Jurkat, Clone E6-1 (cell line): ENCODE measurements at places on chromosomes 11 and 22.

- no peak for DNase-seq
These were observed 53.7 kb upstream of the MTMR2 start for GRCh38 chr11:95977534-95978174.

DNA sequence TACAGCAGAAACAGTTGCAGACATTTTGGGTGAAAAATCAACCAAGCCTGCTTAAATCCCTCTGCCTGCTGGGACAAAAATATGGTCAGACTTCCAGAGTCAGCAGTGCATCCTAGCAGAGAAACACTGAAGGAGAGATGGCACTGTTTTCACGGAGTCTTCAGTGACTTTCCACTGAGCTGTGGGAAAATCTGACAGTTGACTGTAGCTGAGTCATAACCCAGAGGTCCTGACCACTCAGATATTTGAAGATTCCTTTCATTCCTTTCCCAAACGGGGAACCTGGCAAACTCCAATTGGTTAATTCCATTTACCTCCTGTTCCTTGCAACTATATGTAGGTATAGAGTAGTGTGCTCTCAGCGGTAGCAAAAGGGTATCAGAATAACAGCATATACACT is 20.9 kb upstream of the UPB1 start:
- no peak for DNase-seq

GRCh38 chr22:50274311-50274710 is 4.1 kb upstream of the MAPK11 start:
- DNase-seq: peak; percentile 54

DNA sequence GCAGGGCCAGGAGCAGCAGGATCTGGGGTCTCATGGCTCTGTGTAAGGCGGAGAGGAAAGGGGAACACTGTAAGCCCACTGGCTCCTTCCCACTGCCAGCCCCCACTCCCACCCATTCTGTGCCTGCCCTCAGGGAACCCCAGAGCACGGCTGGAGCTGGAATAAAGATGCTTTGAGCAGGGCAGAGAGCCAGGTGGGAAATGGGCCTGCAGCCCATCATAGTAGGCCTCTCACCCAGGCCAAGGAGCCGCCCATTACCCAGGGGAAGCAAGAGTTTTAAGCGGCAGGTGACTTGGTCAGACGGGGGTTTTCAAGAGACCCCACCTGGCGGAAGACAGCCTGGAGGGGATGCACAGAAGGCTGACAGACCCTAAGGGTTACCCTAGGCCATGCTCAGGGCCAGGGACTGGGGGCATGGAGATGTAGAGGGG is 4.6 kb downstream of the LRRC32 start:
- DNase-seq: no peak

DNA sequence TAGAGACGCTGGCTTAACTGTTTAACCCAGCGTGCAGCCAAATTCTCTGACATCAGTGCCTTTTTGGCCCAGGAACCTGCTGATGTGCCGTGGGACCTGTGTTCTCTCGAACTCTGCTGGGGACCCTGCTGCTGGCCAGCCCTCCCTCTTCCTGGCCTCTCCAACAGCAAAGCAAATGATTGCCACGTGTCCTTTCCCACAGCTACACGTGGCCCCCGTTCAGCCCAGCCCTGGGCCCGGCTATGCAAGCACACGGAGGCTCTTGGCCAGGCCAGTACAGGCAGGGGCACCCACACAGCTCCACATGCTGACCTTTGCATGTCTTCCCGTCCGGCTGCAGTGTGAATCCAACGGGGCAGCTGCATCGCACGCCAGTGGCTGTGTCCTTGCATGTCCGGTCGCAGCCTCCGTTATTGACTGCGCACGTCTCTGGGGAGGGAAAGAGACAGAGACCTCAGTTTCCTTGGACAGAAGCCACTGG is 51.6 kb upstream of the TTLL12 start:
- DNase-seq: no peak

DNA sequence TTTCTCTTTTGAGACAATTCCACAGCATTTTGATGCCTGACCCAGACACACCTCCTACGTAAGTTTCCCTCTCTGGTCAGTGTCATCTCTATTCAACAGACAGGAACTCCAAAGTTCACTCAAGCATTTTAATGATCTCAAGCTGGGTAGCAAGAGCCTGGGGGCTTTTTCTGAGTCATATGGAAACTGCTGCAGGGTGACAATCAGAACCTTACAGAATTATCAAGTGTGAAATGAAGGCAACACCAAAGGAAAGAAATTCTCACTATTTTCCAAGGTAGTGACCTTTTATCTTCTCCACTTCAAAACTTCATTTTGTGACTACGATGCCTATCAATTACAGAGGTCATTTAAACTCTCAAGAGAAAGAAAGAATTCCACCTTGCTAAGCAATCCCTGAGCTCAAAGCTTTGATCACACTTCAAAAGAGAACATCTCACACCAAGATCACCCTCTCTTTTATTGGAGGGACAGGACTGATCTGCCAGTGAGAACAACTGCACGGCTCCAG is 229.0 kb upstream of the ZC3H12C start:
- no peak for DNase-seq

DNA sequence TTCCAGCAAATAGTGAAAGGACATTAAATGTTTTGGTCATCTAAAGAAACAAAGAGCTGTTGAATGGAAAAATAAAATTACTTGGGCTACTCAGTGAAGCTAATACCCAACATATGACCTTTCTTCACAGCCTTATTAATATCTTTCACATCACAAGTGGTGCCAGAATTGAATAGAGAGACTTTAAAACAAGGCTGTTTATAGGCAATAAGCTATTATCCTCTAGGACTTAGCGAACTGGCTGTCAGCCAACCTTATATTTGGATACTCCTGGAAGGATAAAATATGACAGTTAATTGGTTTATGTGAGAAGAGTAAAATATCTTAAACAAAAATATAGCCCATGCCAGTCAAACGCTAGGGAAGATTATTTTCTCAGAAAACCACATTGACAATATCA is 225.5 kb upstream of the BLID start:
- DNase-seq: no peak

GRCh38 chr11:1289211-1289935 is 20.1 kb downstream of the TOLLIP start:
- no peak for DNase-seq

- no peak for DNase-seq
These were observed 78.3 kb upstream of the AKIP1 start for GRCh38 chr11:8832571-8833260.

- no peak for DNase-seq
These were observed 17.2 kb downstream of the CBX7 start for GRCh38 chr22:39135092-39135896.

- DNase-seq: no peak
These were observed 5.5 kb upstream of the PACS1 start for GRCh38 chr11:66064571-66064970.

DNA sequence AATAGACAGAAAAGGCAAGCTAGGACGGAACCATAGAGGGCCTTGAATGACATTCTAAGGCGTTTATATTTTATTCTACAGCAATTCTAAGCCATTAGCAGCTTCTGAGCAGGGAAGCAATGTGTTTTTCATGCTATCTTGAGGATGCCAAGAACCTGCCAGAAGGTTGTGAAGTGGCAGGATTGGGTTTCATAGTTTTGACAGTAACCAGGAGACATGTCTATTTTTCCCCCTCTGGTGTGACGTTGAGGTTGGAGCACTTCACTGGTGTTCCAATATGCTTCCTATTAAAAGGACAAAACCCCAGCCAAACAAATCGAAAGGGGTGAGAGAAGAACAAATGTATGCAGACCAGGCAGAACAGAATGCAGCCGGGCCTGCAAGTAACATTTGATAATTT is 148.2 kb downstream of the SPATA19 start:
- DNase-seq: no peak

DNA sequence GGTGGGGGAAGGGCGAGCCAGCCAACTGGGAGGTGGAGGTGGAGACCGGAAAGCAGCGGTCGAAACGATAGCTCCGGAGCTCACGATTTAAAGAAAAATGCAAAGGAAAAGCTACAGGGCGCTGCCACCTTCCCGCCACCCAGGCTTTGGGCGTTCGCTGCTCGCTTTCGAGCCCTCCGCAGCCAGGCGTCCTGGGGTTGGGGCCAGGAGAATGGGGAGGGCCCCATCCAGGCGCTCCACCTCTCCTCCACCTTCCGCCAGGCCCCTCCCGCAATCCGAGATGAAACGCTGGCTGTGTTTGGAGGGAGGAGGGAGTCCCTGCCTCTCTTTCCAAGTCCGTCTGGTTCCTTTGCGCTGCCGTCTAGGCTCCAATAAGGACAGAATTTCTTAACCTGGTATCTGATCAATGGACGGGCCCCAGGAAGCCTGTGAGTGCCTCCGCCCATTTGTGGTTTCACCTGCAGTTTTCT is 483 bp upstream of the ABTB2 start:
- no peak for DNase-seq

- no peak for DNase-seq
These were observed 14.7 kb downstream of the GLYATL2 start for GRCh38 chr11:58829786-58830185.

DNA sequence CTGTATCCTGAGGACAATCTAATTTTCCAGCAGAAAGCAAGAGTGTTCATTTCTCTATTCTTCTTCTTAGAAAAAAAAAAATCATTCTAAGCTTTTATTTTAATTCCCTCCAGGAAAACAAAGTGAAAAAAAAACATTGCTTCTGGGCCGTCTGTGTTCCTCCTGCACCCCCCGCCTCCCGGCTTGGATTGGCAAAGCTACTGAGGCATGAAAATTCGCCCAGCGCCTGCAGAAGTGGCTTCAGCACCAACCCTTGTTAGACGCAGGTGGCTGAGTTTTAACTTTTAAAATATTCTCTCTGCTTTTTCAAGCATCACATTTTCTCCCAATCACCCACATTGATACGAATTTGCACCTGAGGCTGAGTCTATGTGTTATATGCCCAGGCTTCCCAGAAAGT is 401.6 kb downstream of the BRD1 start:
- no peak for DNase-seq

- DNase-seq: no peak
These were observed 152.8 kb upstream of the ZBED5 start for GRCh38 chr11:11010624-11011127.

DNA sequence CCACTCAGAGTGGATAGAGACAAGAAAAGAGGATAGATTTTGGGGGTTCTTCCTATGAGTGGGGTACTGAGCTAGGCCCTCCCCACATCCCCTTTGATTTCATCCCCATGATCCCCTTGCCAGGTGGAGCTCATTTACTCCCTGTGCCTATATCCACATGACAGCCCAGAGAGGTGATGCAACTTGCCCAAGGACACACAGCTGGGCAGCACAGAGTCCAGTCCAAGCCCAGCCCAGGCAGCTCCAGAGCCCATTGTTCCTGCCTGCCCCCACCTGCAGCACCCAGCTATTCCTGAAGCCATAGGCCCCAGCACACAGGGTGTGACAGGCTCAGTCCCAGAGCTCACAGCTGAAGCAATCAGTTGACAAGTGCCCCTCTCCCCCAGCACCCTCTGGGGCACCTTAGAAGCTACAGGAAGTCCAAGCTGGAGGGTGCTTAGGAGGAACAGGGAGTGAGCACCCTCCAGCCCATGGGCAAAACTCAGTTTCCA is 41.7 kb downstream of the SHISAL1 start:
- no peak for DNase-seq

DNA sequence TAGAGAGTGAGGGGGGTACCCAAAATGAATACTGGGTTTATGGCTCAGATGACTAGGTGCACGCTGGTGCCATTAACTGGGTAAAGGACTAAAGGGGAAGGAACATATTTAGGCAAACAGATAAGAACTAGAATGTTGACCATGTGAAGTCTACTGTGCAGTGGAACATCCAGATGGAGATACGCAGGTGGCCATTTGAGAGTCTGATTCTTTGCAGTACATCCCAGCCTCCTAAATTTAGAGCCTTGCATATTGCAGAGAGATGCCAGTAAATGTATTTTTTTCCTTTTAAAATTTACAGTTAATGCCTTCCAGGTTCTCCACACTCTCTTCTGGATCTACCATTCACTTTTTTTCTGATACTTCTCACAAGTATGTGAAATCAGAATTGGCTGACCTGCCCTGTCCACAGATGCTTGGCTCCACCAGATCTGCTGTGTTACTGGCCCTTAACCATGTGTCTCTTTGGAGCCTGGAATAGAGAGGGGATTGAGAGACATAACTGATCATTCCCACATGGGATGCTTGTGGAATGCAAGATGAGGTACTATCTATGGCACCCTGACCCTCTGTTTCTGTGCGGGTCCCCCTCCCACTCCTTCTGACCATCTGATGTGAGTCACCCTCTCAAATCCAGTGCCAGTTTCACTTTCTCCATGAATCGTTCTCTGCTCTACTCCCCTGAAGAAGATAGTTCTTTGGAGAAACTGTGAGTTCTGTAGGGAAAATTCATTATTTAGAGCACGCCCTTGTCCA is 77.0 kb upstream of the NCAM1 start:
- no peak for DNase-seq

DNA sequence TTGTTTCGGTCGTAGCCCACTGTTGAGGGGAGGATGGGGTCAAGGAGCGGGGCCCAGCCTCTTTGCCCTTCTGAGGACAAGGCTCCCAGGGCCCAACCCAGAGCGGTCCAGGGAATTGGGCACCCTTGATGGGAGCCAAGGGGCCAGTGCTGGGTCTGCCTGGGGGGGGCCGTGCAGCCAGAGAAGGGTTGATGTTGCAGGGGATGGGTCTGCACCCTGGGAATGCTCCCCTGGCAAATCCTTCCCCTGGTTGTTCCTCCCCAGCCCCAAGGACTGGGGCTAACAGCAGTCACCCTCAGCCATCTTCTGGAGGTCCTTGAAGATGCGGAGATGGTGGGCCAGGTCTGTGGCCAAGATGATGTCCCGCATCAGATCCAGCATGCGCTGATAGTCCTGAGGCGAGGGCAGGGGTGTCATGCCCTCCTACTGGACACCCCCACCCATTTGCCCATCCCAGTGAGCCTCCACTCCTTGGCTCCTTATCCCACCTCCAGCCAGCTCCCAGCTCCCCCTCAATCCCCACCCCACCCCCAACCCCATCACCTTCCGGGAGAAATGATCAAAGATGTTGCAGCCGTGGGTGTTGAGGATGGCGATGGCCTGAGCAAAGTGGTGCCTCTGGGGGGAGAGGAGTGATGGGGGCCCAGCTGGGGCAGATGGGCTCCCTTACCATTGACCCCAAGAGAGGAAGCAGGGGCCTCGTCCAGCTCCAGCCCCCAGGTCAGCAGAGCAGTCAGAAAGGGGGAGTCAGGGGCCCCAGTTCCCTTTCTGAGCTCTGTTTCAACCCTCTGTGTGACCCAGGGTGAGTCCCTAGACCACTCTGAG is 95.0 kb downstream of the PDE2A start:
- DNase-seq: no peak

DNA sequence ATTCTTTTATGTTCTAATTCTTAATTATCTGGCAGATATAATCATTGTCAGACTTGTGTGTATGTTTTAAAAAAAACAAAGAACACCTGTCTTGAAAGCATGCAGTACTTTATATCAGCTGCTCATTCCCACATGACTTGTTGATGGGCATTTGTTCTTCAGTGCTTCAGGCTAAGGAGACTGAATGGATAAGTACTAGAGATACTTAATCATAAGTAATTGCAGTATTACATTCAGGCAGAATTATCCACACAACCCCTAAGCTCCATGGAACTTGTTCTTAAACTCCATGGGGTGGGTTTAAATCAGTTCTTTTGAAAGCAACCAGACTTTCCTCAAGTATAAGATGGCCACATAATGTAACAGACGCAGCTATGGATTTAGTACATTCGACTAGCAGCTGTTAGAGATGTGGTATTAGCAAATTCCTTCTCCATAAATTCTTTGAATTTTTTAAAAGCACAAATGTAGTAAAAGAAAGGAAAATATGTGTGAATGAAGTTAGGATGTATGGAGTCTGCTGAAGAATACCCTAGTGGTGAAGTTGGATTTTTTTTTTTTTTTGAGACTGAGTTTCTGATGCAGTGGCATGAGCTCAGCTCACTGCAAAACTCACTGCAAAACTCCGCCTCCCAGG is 3.0 kb downstream of the JAM3 start:
- DNase-seq: no peak

GRCh38 chr11:102220728-102221467 is 96.4 kb upstream of the BIRC3 start:
- DNase-seq: no peak

- no peak for DNase-seq
These were observed 137.0 kb downstream of the ATG16L2 start for GRCh38 chr11:72951193-72951592.
